ENCODE measurements at places on chromosomes 5 and 9.

DNA sequence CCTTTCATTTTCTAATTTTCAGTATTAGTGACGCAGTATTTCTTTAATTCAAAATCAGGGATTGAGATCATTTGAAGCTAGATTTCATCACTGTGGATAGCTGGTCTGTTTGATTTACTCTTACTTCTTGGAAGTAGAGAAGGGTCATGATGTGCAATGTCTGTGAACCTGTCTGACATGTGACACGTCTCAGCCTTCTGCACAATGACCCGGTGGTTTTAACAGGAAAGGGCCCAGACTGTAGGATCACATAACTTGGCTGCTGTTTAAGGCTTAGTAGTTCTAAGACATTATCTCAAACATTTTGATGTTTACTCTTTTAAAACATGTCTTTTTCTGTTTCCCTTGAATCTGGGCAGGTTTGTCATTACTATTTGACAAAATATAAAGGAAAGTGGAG lies 823.3 kb upstream of the NUDT12 start:
- DNase-seq, result no peak

GRCh38 chr5:157566902-157567489 lies 8.6 kb downstream of the ADAM19 start:
- DNase-seq, result no peak

DNA sequence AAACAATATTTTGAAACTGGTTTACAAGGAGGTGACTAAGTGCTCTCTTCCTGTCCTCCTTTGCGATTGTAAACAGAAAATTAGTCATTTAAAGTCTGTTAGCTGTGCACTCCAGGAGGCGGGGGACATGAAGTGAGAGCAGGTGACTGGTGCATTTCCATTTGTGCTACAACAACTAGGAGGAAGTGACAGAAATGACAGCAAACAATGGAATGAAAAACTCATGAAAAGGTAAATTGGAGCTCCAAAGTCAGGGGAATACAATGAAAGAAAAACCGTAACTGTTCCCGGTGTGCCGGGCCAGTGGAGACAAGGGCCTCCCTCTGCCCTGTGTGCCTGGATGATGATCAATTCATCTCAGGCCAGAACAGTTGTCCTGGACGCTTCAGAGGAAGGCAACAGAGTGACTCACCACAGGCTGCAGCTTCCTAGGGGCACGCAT lies 439.9 kb downstream of the GADD45G start:
- DNase-seq, result no peak

- no peak for DNase-seq
These were observed 176.6 kb downstream of the DMRTA1 start for GRCh38 chr9:22623236-22623635.

- DNase-seq, result no peak
These were observed 256.3 kb downstream of the KIAA0825 start for GRCh38 chr5:94361832-94362796.

DNA sequence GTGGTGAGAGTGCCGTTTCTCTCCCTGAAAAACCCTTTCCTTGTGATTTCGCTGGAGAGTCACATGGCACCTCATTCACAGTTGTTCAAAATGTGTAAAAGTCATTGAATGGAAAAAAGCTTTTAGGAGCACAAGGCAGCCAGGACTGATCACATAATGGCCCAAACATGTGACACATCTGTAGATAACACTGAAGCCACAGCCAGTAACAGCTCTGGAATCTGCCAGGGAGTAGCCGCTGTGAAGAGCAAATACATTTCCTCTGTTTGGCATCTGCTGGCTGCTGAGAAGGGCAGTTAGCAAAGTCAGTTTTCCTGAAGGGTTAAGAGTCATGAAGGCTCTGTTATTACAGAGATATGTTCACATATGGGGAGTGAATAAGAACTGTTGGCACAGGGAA lies 271.8 kb downstream of the NNT start:
- DNase-seq, result peak; percentile 80

DNA sequence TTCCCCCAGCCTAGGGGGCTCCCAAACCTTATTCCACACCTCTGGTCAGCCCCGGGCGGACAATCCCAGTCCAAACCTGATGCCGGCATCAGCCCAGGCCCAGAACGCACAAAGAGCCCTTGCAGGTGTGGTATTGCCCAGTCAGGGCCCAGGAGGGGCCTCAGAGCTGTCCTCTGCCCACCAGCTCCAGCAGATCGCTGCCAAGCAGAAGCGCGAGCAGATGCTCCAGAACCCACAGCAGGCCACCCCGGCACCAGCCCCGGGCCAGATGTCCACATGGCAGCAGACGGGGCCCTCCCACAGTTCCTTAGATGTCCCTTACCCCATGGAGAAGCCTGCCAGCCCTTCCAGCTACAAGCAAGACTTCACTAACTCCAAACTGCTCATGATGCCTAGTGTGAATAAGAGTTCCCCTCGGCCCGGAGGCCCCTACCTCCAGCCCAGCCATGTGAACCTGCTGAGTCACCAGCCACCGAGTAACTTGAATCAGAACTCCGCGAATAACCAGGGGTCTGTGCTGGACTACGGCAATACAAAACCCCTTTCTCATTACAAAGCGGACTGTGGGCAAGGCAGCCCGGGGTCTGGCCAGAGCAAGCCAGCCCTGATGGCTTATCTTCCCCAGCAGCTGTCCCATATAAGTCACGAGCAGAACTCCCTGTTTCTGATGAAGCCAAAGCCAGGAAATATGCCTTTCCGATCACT lies 27.6 kb upstream of the LTC4S start:
- peak; percentile 86 for DNase-seq

- no peak for DNase-seq
These were observed 170.3 kb downstream of the PJA2 start for GRCh38 chr5:109239456-109239855.
